Neural progenitor cell (in vitro differentiated cells): ENCODE measurements at places on chromosomes 12 and 14. TPM values are rescaled to one million over a fixed set of nuclear protein-coding genes. Genes with fewer than 3 reads are reported as not detected.
A peak's percentile ranks its signal among the peaks of the same experiment; 100 is the strongest.

- DNase-seq: no peak
Measured at GRCh38 chr12:40474630-40475029, 217.6 kb upstream of the CNTN1 start.

DNA sequence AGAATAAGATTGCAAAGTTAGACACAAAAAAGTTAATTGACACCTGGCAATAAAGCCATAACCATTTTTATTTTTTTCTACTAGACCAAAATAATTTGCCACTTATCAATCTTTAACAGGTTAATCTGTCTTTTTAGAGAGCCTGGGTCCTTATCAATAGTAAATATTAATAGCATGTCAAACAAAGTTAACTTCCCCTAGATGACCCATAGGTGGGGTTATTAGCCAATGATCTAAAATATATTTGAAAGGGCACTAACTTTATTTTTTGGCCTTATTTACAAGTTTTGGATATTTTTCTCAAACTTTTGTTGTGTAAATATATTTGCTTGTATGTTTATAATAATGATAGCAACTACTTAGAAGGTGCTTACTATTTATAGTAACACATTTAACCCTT is 3.9 kb downstream of the ANKRD33 start:
- DNase-seq: no peak

- no peak for DNase-seq
Measured at GRCh38 chr12:1880153-1880845, 38.2 kb downstream of the CACNA2D4 start.

DNA sequence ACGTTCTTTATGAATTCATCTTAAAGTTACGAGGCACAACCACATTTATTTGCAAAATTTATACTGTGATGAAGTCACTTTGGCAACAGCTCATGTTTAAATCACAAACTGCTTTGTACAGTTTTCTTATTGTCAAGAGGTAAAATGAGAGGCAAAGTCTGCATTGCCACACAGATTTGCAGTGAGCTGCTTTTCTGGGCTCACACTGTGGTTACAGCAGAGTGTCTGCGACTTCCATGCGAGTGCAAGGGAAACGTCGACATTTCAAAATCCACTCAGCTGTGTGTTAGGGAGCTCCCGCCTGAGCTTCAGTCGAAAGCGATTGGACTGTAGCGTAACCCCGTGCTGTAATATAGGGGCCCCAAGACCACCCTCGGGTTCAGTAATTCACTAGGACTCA is 13.0 kb downstream of the MTA1 start:
- DNase-seq: no peak

GRCh38 chr12:6363330-6364043 is 11.9 kb downstream of the SCNN1A start:
- DNase-seq: peak; percentile 74

DNA sequence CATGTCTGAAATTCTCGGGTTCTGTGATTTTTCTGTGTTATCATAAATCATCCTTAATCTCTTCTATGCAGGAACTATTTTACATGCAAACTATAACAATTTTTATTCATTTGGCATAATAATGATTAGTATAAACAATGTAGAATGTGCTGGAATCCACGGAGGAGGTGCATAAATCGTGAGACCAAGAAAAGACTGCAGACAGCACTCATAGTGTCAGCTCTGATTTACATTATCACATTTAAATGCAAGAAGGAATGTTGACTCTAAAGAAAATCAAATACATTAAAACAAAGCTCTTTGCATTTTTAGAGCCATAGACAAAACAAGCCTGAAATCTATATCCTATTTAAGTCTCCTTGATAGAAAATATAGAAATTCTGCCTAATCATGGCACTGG is 501.7 kb upstream of the STXBP6 start:
- no peak for DNase-seq

DNA sequence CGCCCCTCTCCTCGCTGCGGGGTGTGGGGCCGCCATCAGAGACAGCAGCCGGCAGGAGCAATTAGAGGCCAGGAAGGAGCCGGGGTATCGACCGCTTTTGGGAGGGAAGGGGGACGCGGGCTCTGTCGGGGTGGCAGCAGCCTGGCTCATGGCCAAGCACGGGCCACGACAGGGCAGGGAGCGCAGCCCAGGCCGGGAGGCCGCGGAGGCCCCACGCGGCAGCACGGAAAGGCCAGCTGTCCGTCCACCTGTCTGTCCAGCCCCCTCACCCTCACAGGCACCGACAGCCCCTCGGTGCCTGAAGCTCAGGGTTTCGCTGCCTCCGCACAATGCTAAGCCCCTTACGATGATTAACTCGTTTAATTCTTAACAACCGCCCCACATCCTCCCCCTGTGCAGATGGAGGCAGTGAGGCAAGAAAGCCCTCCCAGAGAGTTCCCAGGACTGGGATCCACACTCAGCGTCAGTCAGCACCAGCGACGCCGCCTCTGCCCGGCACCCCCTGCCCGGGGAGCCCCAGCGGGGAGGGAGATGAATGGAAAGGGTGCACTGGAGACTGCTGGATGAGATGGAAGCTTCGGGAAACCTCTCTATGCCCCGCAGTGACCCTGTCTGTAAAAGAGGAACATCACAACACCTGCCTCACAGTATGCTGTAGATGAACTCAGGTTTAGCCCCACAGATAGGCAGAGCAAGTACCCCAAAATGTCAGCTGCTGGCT is 23.7 kb downstream of the NCOR2 start:
- DNase-seq: peak; percentile 86

GRCh38 chr12:115767916-115768315 is 509.6 kb downstream of the MED13L start:
- no peak for DNase-seq

Gene TCL1B
- total RNA-seq: 0.12 TPM in 1 of 2 replicates, not detected in the other

Gene OVCH1
- total RNA-seq: 0.06 TPM in 1 of 2 replicates, not detected in the other

Gene HSPB8
- total RNA-seq: not detected in 2 replicates

Gene TESPA1
- total RNA-seq: not detected in 2 replicates

Gene DBX2
- 0.06 TPM in 1 of 2 replicates, not detected in the other for total RNA-seq

Gene SMOC1
- total RNA-seq: 89.3 and 158 TPM in 2 replicates

- DNase-seq: no peak
Measured at GRCh38 chr12:26273811-26274210, 78.4 kb downstream of the SSPN start.

DNA sequence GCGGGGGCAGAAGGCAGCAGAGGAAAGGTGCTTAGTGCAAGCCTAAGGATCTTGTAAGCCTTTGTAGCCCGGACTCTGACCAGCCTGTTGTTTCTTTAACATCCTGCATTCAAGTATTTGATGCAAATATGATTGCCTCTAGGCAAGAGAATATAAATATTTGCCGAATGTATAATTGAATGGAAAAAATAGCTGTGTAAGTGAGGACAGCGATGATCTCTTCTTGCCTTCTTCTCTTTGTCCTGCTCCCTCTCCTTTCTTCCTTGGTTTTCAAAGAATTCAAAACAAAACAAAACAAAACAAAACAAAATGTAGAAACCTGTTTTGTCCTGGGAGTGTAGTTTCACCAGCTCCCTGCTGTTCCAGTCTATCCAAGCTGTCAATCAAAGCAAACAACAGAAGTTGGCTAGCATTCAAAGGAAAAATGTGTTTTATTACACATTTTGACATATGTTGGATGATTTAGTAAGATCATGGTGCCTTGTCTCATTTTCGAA is 74.9 kb upstream of the CPM start:
- DNase-seq: peak; percentile 57

Gene LBHD2
- total RNA-seq: not detected in 2 replicates

GRCh38 chr12:121741743-121742142 is 29.2 kb downstream of the TMEM120B start:
- DNase-seq: no peak

- DNase-seq: no peak
Measured at GRCh38 chr14:89245802-89246201, 171.2 kb downstream of the FOXN3 start.

Gene GLT1D1
- total RNA-seq: 5.4 and 7.9 TPM in 2 replicates

- no peak for DNase-seq
Measured at GRCh38 chr14:32189811-32190210, 12.0 kb upstream of the RNU6-7 start.

DNA sequence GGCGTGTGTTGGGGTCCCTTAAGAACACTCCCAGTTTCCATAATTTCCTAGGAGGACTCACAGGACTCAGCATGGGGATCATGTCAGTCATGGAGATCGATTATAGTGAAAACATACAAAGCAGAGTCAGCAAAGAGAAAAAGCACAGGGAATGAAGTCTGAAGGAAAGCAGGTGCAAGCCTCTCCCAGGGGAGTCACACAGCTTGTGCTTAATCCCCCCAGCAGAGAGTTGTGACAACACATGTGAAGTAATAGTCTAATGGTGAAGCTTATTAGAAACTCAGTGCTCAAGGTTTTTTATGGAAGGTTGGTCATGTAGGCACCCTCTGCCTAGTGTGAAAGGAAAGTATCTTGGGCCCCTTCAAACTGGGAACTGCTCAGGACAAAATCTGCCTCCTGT is 149.0 kb upstream of the SEL1L start:
- DNase-seq: no peak

- no peak for DNase-seq
Measured at GRCh38 chr12:27176765-27177164, 67.3 kb upstream of the STK38L start.

Gene FAM222A
- total RNA-seq: 2.5 and 10.6 TPM in 2 replicates

- DNase-seq: no peak
Measured at GRCh38 chr12:122893208-122894153, 2.4 kb downstream of the VPS37B start.

GRCh38 chr12:54658306-54659264 is 10.4 kb upstream of the DCD start:
- peak; percentile 73 for DNase-seq

DNA sequence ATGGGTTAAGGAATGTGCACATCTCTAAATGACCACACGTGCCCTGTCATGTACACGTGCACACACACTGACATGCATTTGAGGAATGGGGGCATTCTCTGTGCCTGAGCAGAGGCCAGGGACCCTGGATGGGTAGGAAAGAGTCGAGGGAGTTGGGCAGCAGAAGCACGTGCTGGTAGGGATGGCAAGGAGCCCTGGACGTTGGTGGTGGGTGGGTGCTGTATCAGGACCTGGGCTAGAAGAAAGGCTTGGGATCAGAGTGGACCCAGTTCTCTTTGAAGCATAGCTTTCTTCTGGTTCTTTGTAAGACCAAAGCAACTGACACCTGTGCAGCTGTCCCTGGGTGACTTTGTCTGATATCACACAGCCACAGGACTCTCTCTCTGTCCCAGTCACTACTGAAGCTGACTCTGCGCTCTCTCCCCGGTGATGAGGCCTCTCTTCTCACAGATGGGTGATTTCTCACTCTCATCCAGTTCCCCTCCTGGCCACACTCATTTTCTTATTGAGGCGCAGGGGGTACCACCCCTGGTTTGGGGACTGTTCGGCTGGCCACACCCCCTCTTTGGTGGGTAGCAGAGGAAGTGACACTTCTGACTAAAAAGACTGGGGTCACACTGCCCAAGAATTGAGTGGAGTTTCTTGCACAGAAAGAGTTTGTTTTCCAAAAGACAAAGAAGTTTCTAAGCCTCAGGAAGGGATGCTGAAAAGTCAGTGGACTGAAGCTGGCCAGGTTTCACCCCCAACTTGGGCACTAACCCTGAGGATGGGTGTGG is 171.7 kb upstream of the RTL1 start:
- no peak for DNase-seq

GRCh38 chr12:44441155-44441554 is 435.0 kb downstream of the NELL2 start:
- no peak for DNase-seq

Gene SLC8A3
- 0.24 and 0.71 TPM in 2 replicates for total RNA-seq

- DNase-seq: no peak
Measured at GRCh38 chr12:14573118-14573517, 5.4 kb upstream of the PLBD1 start.

Gene DAO
- total RNA-seq: not detected in 2 replicates
